ENCODE measurements at places on chromosomes 2 and 18.

DNA sequence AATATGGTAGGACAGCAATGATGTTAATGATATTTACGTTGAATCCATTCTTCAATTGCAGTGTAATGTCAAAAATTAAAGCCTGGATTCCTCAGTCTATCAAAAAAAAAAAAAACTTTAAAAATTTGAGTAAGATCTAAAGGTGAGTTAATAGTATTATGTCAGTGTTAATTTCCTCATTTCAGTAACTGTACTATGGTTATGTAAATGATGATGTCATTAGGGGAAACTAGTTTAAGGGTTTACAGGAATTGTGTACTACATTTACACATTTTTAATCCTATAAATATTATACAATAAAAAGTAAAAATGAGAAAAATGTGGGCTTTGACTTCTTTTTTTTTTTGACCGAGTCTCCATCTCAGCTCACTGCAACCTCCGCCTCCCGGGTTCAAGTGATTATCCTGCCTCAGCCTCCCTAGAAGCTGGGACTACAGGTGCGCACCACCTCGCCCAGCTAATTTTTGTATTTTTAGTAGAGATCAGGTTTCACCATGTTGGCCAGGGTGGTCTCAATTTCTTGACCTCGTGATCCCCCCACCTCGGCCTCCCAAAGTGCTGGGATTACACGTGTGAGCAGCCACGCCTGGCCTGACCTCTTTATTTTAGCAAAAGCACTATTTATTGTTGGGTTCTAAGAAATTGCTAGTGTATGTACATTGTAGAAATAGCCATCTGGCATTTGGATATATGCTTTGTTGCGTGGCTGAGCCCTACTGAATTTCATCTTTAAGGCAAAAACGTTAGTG is 106.5 kb downstream of the XIRP2 start:
- DNase-seq, result no peak

DNA sequence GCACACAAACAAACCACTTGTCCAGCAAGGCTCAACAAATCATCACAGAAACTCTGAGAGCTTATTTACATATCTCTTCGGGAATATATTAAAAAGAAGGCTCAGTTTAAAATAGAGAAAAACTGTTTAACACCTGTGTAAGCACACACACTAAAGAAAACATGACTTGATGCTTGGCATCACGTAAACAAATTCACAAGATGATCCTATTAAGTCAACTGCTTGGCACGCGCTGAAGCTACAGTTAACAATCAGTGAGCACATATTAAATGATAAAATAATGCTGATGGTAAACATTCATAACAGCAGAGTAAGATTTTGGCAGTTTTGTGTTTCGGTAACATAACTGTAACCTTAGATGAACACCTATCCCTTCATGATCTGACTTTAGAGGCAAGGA is 4.3 kb upstream of the HES6 start:
- no peak for DNase-seq

DNA sequence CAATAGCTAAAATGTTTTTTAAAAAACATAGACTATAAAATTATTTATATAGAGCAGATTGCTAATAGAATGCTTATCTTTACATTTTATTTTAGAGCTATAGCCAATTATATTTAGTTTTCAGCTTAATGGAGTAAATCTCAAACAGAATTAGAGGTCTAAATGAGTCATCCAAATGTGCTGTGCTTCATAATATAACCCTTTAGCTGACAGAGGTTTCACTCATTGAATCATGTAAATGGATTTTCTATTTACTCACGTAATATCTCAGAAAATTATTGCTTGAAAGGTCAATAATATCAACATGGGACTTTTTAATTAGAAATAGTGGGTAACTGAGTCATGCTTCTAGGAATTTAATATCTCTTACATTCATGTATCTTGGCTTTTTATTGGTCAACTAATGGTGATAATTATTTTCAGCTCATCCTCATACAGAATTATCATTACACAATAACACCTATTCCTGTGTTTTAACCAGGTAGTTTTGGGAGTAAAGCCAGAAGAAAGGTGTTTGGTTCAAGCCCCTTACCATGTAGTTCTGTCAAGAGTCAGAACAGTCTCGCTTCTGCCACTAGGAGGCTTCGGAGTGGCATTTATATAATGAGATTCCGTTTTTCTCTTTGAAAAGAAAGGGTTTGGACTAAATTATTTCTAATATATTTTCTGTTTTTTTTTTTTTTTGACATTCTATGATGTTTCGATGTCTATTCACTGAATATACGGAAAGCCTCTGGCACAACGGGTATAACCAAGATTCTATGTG is 217.6 kb downstream of the CDH7 start:
- DNase-seq, result no peak

DNA sequence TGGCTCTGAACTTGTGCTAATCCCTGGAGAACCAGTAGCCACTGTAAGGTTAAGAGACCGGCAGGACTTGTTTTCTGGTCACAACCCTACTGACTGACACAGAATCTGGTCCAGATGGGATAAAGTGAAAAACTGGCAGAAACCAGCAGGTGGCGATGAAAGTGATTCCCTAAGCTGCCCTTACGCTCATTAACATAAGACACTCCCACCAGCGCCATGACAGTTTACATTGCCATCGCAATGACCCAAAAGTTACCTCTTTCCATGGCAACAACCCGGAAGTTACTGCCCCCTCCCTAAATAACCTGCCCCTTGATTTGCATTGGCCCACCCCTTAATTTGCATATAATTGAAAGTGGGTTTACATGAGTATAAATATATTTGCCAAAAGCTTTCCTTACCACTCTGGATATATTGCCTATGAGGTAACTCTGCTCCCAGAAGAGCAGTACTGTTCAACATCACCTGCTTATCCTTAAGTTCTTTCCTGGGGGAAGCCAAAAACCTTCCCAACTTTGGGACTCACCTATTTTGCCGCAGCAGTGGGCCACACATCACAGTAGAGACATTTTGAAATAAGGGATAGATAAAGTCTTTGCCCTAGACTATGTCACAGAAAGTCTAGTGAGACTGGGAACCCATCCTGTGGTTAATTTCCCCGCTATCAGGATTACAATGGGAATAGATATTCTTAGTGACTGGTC is 35.8 kb upstream of the AFF3 start:
- DNase-seq, result no peak

DNA sequence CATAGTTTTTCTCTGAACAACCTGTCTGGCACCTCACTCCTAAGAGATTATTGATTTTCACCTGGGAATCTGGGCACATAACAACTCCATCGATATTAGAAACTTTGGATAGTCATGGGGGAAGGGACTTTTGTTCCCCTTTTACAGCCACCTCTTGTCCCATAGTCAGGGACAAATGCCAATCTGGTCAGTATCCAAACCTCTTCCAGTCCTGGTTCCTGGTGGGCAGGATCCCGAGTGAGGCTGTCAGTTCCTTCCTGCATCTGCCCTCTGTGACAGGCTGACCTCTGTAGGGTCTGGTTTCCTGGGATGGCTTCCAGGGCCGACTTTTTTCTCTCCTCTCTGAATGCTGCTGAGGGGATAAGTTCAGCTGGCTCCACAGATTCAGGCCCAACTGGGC is 11.0 kb downstream of the KIF5C start:
- no peak for DNase-seq

DNA sequence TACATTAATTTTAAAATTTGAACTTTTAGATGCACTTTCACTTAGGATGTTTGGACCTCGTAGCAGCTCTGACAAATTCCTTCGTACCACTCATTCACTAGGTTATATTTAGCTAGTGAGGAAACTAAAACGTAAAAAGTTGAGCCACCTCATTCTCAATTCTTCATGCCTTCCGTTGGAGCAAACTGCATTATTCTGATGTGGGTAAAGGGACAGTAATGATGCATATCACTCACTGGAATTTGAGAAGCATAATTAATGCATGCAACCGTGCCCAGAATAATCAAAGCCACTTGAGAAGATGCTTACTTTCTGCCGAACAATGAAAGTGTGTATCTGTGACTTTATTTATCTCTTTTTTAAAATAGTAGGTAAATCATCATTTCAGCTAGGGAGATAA is 2.2 kb downstream of the CNOT9 start:
- no peak for DNase-seq

DNA sequence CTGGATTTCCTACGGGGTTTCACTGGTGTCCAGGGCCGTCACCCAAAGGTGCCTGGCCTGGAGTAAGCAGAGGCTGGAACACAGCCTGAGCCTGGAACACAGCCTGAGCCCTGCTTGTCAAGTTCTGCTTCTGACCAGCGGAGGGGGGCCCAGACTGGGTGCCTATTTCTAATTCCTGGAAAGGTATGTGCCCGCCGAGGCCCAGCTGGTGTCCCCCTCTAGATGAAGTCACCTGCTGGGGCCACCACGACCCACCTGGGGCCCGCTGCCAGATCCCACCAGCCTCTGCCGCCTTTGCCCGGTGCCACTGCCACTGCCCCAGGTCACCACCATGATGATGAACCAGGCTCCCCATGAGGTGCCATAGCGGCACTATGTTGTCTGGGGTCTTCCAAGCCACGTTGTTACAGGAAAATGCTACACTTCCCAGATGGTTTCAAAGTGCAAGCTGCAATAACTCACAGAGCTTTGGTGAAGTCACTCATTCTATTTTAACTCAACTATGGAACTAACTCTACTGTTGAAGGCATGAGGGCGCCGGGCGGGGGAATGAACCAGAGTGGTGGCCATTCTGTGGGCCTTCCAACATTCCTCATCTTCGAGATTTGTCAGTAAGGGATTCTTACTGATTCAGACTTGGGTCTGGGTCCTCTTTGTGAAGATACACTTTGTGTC is 40.9 kb upstream of the LAPTM4A start:
- DNase-seq, result no peak

- DNase-seq, result no peak
Measured at GRCh38 chr2:97714950-97715652, 1.7 kb downstream of the ZAP70 start.

- no peak for DNase-seq
Measured at GRCh38 chr18:3983351-3983969, 471.6 kb downstream of the DLGAP1 start.
